CD4-positive, alpha-beta T cell (primary cell): ENCODE measurements at places on chromosomes 2 and 18. TPM values are rescaled to one million over a fixed set of nuclear protein-coding genes. Genes with fewer than 3 reads are reported as not detected.

DNA sequence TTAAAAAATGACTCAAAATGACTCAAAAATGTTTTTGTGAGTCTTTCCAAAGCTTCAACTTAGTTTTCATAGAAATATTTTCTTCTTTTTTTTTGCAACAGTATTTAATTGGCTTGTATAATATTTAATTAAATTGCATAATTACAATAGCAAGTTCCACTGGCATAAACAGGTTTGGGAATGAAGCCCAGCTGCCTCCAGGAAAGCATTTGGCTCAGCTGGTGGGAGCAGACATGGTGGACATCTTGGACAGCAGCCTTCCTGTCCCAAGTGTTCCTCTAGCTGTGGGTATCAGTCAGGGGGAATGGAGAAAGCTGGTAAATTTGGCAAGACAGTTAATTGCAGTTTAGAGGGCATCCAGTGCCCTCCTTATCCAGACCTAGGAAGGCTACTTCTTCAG lies 213.4 kb downstream of the ZBTB7C start:
- no peak overlapping the region for H3K4me3 ChIP-seq
- H3K27me3 ChIP-seq, result peaks cover 12% of the 10 kb centered on the region

GRCh38 chr2:151156431-151156830 lies 105.2 kb downstream of the RBM43 start:
- H3K27me3 ChIP-seq, result no peaks in the 10 kb centered on the region
- H3K36me3 ChIP-seq, result no peaks in the 10 kb centered on the region
- no peak for DNase-seq
- H3K4me1 ChIP-seq, result no peaks in the 10 kb centered on the region

GRCh38 chr18:60347526-60348045 lies 25.0 kb downstream of the MC4R start:
- no peak for DNase-seq
- no peaks in the 10 kb centered on the region for H3K27me3 ChIP-seq
- H3K36me3 ChIP-seq, result no peaks in the 10 kb centered on the region

DNA sequence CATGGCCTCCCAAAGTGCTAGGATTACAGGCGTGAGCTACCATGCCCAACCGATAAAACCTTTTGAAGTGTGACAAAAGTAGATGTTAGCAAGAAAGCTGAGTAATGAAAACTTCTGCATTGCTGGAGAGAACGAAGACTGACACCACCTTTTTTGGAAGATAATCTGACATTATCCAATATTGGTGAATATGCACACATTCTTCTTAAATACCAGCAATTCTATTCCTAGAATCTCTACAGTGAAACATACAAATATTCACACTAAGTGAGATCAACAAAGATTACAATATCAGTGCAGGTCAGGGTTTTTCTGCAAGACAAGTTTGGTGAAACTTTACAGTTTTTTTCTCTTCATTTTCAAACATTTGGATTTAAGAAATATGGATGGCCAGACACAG lies 7.8 kb downstream of the PIAS2 start:
- H3K27me3 ChIP-seq, result no peaks in the 10 kb centered on the region
- no peak overlapping the region for H3K4me3 ChIP-seq
- H3K27ac ChIP-seq, result no peak overlapping the region
- H3K4me1 ChIP-seq, result no peaks in the 10 kb centered on the region
- no peaks in the 10 kb centered on the region for H3K36me3 ChIP-seq

GRCh38 chr2:142290931-142291330 lies 160.1 kb upstream of the LRP1B start:
- H3K36me3 ChIP-seq, result no peaks in the 10 kb centered on the region
- H3K4me1 ChIP-seq, result no peaks in the 10 kb centered on the region
- no peak for DNase-seq
- H3K27ac ChIP-seq, result no peak overlapping the region

- no peak overlapping the region for H3K27ac ChIP-seq
- H3K4me1 ChIP-seq, result no peaks in the 10 kb centered on the region
- no peak overlapping the region for H3K4me3 ChIP-seq
- DNase-seq, result no peak
- H3K27me3 ChIP-seq, result no peaks in the 10 kb centered on the region
Measured at GRCh38 chr18:25080211-25080610, 271.8 kb downstream of the ZNF521 start.

- no peaks in the 10 kb centered on the region for H3K36me3 ChIP-seq
- no peak for DNase-seq
- H3K4me3 ChIP-seq, result no peak overlapping the region
- H3K27ac ChIP-seq, result no peak overlapping the region
- H3K27me3 ChIP-seq, result peaks cover 3% of the 10 kb centered on the region
- no peaks in the 10 kb centered on the region for H3K4me1 ChIP-seq
Measured at GRCh38 chr2:46849721-46850556, 65.7 kb downstream of the MCFD2 start.

DNA sequence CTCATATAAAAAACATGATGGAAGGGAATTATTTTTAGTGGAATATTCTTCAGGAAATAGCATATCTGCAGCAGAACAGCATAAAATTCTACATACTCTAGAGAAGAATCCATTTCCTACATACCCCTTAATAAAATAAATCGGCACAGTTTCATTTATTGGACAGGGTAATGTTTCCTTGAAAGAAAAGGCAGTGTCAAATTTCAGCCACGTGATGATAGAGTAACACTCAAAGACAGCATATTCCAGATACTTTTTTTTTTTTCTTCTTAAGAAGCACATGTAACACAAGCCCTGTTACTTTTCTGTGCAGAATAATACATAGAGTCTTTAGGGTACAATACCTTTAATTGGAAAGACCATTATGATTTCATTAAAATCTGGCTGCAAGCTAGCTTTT lies 204.4 kb downstream of the SRBD1 start:
- H3K4me1 ChIP-seq, result no peaks in the 10 kb centered on the region
- H3K4me3 ChIP-seq, result no peak overlapping the region
- H3K27ac ChIP-seq, result no peak overlapping the region
- no peaks in the 10 kb centered on the region for H3K36me3 ChIP-seq
- DNase-seq, result no peak
- H3K27me3 ChIP-seq, result no peaks in the 10 kb centered on the region

DNA sequence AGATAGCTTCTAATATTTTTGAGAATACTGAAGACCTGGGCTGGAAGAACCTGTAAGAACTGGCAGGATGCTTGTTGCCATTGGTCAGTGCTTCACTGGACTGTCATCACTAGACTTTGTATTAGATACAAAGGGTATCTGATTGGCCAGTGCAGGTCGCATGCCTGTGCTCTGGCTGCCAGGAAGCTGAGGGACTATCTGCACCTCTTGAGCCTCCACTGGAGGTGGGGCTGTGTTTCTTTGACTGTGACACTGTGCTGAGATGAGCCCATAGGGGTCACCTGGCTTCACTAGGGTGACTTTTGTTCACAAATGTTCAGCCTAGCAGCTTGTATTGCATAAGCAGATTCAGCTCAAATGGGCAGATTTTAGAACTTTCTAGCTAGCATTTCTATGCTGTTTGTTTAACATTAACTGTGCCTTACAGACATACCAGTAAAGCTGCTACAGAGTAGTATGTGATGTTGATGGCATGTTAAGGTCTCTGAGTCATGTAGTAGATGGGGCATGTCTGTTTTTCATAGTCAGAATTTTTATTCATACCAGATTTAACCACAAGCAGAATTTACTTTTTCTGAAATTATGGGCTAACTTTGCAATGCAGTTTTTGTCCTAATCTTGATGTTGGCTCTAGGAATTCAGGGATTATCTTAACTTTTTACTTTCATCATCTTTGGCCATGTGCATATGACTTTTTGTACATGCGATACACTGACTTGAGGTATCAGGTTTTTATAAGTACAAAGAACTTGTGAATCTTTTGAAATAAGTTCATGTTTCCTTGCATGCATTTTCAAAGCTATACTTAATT lies 56.1 kb downstream of the RHBDD1 start:
- peaks cover 4% of the 10 kb centered on the region for H3K36me3 ChIP-seq
- H3K27me3 ChIP-seq, result no peaks in the 10 kb centered on the region
- H3K27ac ChIP-seq, result no peak overlapping the region
- no peaks in the 10 kb centered on the region for H3K4me1 ChIP-seq
- DNase-seq, result no peak

DNA sequence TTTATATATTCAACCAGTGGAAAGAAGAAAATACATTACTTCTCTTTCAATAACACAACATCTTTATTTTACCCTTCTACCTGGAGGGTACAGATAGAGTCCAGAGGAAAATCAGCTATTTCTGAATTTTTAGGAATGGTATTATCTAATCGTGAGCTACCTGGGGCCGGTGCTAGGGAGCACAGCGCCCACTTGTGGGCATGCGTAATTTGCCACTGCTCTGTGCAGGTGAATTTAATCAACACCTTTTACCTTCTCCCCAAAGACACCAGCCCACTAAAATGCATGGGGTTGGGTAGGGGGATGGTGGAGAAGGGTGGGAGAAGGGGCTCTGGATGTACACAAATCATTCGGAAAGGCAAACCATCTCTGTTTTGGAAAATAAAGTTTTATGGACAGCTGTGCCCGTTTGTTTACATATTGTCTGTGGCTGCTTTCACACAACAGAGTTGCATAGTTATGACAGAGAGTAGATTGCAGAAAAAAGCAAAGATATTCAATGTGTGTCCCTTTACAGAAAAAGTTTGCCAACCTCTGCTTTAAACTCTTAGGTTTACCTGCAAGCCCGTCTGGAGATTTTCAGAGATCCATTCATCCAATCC lies 51.5 kb upstream of the DCC start:
- H3K4me1 ChIP-seq, result no peaks in the 10 kb centered on the region
- H3K27ac ChIP-seq, result no peak overlapping the region
- DNase-seq, result no peak

GRCh38 chr18:62499263-62499650 lies 23.6 kb upstream of the ZCCHC2 start:
- DNase-seq, result no peak
- no peak overlapping the region for H3K27ac ChIP-seq
- H3K27me3 ChIP-seq, result no peaks in the 10 kb centered on the region
- H3K4me3 ChIP-seq, result no peak overlapping the region
- no peaks in the 10 kb centered on the region for H3K4me1 ChIP-seq

GRCh38 chr2:223941579-223942277 lies 3.4 kb downstream of the WDFY1 start:
- no peaks in the 10 kb centered on the region for H3K36me3 ChIP-seq
- H3K27me3 ChIP-seq, result no peaks in the 10 kb centered on the region
- peaks cover 50% of the 10 kb centered on the region for H3K4me1 ChIP-seq
- no peak overlapping the region for H3K27ac ChIP-seq
- no peak overlapping the region for H3K4me3 ChIP-seq
- peak; percentile 10 for DNase-seq

DNA sequence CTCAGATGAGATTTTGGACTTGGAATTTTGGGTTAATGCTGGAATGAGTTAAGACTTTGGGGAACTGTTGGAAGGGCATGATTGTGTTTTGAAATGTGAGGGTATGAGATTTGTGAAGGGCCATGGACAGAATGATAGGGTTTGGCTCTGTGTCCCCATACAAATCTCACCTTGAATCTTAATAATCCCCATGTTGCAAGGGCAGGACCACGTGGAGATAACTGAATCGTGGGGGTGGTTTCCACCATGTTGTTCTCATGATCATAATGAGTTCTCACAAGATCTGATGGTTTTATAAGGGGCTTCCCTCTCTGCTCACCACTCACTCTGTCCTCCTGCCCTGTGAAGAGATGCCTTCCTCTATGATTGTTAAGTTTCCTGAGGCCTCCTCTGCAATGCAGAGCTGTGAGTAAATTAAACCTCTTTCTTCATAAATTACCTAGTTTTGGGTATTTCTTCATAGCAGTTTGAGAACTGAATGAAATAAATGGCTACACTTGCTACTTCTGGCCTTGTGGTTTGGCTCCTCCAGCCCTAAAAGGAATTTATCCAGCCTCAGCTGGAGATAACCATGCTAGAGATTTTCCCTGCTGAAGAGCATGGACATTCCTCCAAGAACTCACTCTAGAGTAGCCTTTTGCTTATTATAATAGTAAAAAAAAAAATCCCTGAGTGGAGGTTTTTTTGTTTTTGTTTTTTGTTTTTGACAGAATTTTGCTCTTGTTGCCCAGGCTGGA lies 144.3 kb upstream of the TFPI start:
- no peak overlapping the region for H3K27ac ChIP-seq
- H3K27me3 ChIP-seq, result no peaks in the 10 kb centered on the region
- no peak for DNase-seq
- no peaks in the 10 kb centered on the region for H3K4me1 ChIP-seq
- H3K36me3 ChIP-seq, result no peaks in the 10 kb centered on the region

DNA sequence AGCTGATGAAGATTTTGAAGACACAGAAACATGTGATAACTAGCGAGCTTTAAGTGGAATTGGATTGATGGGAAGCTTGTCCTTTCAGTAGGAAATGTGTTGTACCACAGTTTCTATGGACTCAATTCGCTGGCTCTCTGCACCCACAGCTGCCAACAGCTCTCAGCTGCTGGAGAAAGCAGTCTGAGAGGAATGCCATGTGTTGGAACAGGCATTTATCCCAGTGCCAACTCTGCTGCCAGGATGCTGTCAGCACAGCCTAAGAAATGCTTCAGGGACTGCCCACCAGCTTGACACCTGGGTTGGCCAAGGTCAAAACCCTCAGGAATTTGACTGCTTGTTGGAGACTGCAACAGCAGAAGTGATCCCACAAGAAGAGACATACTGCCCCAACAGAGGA lies 193.0 kb upstream of the THSD7B start:
- H3K4me3 ChIP-seq, result no peak overlapping the region
- H3K36me3 ChIP-seq, result no peaks in the 10 kb centered on the region
- no peaks in the 10 kb centered on the region for H3K27me3 ChIP-seq
- no peak overlapping the region for H3K27ac ChIP-seq
- DNase-seq, result no peak
- H3K4me1 ChIP-seq, result no peaks in the 10 kb centered on the region

DNA sequence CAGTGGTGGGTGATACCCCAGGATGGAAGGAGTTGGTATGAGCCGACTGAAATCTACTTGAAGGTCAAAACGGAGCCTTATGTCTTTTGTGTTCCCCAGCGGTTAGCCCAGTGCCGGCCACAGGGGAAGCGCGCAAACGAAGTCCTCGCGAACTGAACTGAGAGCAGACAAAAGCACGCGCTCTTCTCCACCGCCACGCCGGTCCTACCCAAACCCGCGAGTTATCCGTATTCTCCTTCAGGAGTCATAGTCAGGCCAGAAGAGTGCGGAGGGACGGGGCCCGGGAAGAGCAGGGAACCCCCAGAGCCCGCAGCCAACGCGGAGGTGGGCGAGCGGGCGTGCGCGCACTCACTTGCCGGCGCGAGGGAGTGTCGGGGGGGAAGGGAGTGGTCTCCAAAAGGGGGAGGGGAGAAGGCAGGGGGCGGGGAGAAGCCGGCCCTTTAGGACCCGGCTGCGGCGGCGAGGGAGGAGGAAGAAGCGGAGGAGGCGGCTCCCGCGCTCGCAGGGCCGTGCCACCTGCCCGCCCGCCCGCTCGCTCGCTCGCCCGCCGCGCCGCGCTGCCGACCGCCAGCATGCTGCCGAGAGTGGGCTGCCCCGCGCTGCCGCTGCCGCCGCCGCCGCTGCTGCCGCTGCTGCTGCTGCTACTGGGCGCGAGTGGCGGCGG lies at the start of gene IGFBP2:
Gene IGFBP2 (plus strand): TSS at position 469 of the 664 bp plus-strand sequence. CDS start 104 bp downstream, at position 573.
- no peak within 1 kb of the TSS for H3K27ac ChIP-seq
- H3K4me3 ChIP-seq, result peak within 1 kb of the TSS; percentile 14
- no peak for DNase-seq
- H3K4me1 ChIP-seq, result peaks cover 11% of the 10 kb centered on the region
- no peaks in the 10 kb centered on the region for H3K36me3 ChIP-seq

Gene SETBP1
- 0.25 TPM for total RNA-seq

Gene ARHGAP28
- not detected for total RNA-seq
